ENCODE measurements at places on chromosomes 5 and 9.

DNA sequence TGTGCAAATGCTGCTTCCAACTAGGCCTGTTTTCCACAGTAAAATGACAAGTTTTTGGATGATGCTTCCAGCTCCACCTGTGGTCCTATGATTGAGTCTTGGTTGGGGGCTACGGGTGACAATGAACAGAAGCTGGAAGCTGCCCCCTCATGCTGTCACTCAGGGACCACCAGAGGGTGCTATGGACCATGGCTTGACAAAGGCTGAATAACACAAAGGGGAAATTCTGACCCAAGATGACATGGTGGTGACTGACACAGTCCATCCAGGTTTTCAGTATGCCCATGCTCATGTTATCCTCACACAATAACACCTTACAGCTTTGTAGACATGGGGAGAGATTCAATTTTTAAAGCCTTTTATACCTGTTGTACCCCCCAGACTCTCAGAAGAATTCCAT lies 23.9 kb upstream of the SAP30L start:
- DNase-seq, result no peak

- DNase-seq, result no peak
These were observed 69.7 kb upstream of the SH3GL2 start for GRCh38 chr9:17509151-17509550.

DNA sequence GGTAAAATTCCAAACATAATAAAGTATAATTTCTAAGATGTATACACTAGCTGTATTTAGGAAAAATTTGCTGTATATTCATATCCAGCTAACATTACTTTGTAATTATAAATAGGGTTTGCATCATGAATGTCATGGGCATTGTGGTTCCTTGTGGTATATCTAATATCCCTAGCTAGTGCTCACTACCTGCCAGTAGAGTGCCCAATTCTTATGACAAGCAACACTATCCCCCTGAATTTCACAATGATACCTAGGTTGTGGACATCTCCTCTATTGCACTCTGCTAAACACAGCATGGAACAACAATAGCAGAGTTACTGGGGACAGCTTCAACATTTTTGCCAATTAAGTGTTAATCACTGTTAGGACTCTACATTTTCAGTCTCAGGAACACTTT lies 1656.5 kb downstream of the EFNA5 start:
- no peak for DNase-seq

- no peak for DNase-seq
These were observed 219.3 kb downstream of the CEMIP2 start for GRCh38 chr9:71549023-71549422.

GRCh38 chr5:43664501-43665040 lies 61.6 kb downstream of the NNT start:
- DNase-seq, result no peak

DNA sequence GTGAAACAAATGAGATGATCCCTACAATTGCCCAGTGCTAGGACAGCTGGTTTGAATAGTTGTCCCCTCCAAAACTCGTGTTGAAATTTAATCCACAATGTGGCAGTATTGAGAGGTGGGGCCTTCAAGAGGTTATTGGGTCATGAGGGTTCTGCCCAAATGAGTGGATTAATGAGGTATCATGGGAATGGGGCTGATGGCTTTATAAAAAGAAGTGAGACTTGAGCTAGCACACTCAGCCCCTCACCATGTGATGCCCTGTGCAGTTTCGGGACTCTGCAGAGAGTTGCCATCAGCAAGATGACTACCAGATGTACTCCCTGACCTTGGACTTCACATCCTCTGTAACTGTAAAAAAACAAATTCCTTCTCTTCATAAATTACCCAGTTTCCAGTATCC lies 33.1 kb downstream of the RANBP6 start:
- no peak for DNase-seq

DNA sequence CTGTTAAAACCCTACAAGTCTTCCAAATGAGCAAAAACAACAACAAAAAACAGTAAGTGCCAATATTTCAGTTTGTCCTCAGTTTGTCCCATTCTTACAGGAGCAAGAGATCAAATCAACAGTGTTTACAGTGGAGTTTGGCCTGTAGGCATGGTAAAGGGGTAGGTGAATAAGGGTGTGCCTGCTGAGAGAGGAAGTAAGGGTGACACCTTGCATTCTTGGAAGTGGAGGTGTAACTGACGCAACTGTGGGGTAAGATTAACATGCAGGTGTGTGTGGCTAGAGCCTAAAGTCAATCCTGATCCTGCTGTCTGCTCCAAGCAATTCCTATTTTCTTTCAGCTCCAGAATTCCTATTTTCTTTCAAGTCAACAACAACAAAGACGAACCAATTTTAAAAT lies 43.4 kb downstream of the PFDN1 start:
- DNase-seq, result no peak

- DNase-seq, result no peak
These were observed 33.5 kb downstream of the SHC3 start for GRCh38 chr9:89145097-89145496.

DNA sequence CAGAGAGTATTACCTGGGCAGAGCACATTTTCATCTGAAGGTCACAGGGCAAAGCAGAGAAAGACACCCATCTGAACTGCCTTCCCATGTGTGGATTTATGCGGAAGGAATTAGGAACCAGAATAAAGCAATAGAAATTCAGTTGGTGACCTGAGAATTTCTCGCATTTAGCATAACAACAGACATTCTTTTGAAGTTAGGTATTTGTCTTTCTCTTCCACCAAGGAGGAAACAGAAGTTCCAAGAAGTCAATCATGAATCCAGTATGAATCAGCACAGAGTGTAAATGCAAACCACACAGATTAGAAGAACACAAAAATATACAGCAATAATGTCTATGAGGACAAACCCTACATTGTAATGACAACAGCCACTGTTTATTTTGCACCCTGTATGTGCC lies 515.2 kb upstream of the BRINP1 start:
- DNase-seq, result no peak

DNA sequence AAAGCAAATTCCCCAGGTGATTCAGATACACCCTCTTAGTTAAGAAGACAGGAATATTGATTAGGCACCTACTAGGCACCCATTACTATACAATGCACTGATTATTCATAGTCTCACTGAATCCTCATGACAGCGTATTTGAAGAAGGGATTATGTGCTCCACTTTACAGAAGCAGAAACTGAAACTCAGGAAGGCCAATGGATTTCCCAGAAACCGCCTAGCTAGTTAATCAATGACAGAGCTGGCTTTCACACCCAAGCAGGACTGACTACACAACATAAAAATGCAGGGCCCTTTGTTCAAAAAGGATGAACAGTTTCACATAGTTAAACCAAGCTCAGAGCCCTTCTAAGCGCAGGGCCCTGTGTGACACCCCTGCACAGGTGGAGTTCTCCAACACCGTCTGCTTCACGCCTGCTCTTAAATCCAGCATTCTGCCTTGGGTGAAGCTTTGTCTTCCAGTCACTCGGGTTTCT lies 117.3 kb downstream of the TTLL11 start:
- DNase-seq, result no peak

GRCh38 chr9:82606071-82606470 lies 456.9 kb downstream of the RASEF start:
- DNase-seq, result no peak
